Aorta (tissue), 5 donors: ENCODE measurements at places on chromosomes 4 and X. TPM values are rescaled to one million over a fixed set of nuclear protein-coding genes. Genes with fewer than 3 reads are reported as not detected.

GRCh38 chrX:53087388-53087831, 5.2 kb downstream of the TSPYL2 start:
- DNase-seq: no peak
- H3K27me3 ChIP-seq: no peaks in the 10 kb centered on the region
- H3K4me3 ChIP-seq: no peak overlapping the region
- H3K27ac ChIP-seq: peak overlapping the region; percentile 37

- no peaks in the 10 kb centered on the region for H3K4me1 ChIP-seq
- H3K27me3 ChIP-seq: no peaks in the 10 kb centered on the region
- no peak for DNase-seq
- H3K36me3 ChIP-seq: no peaks in the 10 kb centered on the region
These were observed 120.3 kb upstream of the KLHL4 start for GRCh38 chrX:87397103-87397886.

Gene VMA21
- 8.1 TPM for polyA plus RNA-seq

DNA sequence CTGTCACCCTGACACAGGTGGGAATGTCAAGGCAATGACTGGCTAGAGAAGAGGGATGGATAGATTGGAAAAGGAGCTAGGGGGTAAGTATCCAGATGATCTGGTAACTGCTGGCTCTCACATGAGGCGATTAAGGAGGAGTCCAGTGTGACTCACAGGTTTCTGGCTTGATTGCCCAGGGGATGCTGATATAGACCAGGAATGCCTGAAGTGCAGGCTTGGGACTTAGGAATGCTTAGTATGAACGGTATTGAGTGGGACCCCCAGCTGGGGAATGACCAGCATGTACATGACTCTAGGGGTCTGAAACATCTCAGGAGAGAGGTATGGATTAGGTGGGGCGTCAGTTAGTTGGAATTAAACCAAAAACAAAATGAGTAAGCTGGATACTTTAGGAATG, 65.8 kb upstream of the PRPS1 start:
- H3K4me1 ChIP-seq: no peaks in the 10 kb centered on the region
- H3K27me3 ChIP-seq: no peaks in the 10 kb centered on the region
- no peak overlapping the region for H3K4me3 ChIP-seq

Gene PCSK1N
- polyA plus RNA-seq: 0.88 TPM

GRCh38 chr4:2362266-2363055, 56.0 kb downstream of the ZFYVE28 start:
- no peaks in the 10 kb centered on the region for H3K36me3 ChIP-seq
- no peak overlapping the region for H3K4me3 ChIP-seq
- H3K27me3 ChIP-seq: no peaks in the 10 kb centered on the region
- no peak overlapping the region for H3K27ac ChIP-seq

DNA sequence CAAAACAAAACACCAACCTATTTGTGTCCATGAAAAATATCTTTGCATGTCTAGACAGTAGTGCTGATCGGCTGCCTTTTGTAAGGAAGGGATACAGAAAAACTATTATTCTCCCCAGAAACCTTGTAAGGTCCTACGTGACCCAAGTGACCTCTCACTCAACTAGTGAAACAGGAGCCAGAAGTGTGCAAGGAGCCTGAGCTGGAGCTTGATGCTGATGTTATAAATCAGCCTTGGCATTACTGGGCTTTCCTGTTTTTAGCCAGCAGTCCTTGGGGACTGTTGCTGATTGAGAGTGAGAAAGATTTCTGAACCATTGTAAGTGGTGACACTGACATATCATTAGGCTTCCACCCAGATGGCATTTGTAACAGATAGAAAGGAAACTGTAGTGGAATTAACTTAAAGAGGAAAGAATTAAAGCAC, 100.8 kb upstream of the LIMCH1 start:
- H3K27ac ChIP-seq: peak overlapping the region; percentile 76
- no peaks in the 10 kb centered on the region for H3K27me3 ChIP-seq
- no peaks in the 10 kb centered on the region for H3K36me3 ChIP-seq
- DNase-seq: no peak

DNA sequence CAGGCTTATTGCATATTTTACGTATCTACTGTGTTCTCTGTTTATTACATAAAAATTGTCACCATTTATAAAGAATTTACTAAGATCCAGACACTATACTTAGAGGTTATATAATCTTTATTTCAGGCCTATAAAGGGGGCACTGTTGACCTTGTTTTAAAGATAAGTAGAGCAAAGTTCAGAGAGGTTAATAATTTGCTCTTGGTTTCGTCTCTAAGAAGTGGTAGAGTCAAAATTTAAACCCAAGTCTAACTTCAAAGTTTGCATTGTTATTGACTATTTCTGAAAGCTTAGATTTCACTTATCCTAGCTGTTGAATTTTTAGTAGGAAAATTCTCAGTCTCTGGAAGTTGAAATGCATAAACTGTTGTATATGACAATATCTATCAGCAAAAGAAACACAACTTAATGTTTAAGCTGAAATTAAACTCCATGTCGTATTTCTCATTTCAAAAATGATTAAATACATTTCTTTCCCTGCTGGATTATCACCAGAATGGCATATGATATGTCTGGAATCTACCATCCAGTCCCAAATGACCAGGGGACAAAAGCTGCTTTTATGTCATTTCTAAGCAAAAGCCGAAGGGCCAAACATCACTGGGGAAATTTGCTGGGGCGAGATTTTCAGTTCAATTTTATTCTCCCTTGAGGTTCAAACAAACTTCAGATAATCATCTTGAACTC, 138.4 kb downstream of the SLC7A11 start:
- no peaks in the 10 kb centered on the region for H3K4me1 ChIP-seq
- no peaks in the 10 kb centered on the region for H3K27me3 ChIP-seq
- no peak overlapping the region for H3K27ac ChIP-seq
- H3K4me3 ChIP-seq: no peak overlapping the region

DNA sequence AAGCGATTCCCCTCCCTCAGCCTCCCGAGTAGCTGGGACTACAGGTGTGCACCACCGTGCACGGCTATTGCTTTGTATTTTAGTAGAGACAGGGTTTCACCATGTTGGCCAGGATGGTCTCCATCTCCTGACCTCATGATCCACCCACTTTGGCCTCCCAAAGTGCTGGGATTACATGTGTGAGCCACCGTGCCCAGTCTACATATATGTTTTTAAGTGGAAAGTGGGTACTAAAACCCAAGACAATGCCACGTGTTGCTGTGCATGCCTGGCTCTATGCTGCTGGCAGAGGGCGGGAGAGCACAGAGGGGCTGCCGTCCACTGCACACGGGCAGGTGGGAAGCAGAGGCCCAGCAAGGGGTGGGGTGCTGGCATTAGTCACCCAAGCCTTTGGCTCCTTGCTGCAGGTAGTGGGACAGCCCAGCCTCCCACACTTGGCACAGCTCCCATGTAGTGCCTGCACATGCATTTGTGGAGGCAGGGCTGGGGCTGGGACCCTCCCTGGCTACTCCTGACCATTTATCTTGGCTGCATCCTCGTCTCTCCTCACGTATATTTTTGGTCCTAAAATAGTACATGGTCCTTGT, 3.5 kb downstream of the EMD start:
- H3K36me3 ChIP-seq: no peaks in the 10 kb centered on the region
- no peak for DNase-seq
- no peaks in the 10 kb centered on the region for H3K27me3 ChIP-seq
- no peak overlapping the region for H3K4me3 ChIP-seq
- H3K27ac ChIP-seq: no peak overlapping the region
- H3K4me1 ChIP-seq: no peaks in the 10 kb centered on the region

Gene TEX13D
- polyA plus RNA-seq: not detected
